Smooth muscle cell of the umbilical artery (primary cell): ENCODE measurements at places on chromosomes 2 and 18. TPM values are rescaled to one million over a fixed set of nuclear protein-coding genes. Genes with fewer than 3 reads are reported as not detected.

Gene RGPD4
- total RNA-seq: not detected in 2 replicates

Gene FSIP2
- total RNA-seq: 0.05 TPM in 1 of 2 replicates, not detected in the other

Gene PFN4
- total RNA-seq: 0.30 and 0.42 TPM in 2 replicates

Gene REG3G
- not detected in 2 replicates for total RNA-seq

Gene VWA3B
- total RNA-seq: 0.09 TPM in 1 of 2 replicates, not detected in the other

Gene EVA1A
- 39.2 and 46.8 TPM in 2 replicates for total RNA-seq

Gene PGAP1
- 11.0 and 11.5 TPM in 2 replicates for total RNA-seq

Gene SLC9A4
- total RNA-seq: not detected in 2 replicates

Gene CROCC2
- total RNA-seq: not detected in 2 replicates

Gene CFAP65
- not detected in 2 replicates for total RNA-seq

Gene RAD51AP2
- total RNA-seq: not detected in 2 replicates

Gene GREB1
- total RNA-seq: 0.59 and 0.83 TPM in 2 replicates

Gene ANKRD30B
- total RNA-seq: 0.05 TPM in 1 of 2 replicates, not detected in the other

Gene LRRC30
- not detected in 2 replicates for total RNA-seq

Gene CDH7
- total RNA-seq: under 0.01 TPM in 1 of 2 replicates, not detected in the other
